SW 1271 (cell line): ENCODE measurements at places on chromosomes 12 and 14.

GRCh38 chr14:21626491-21627230 is 8.1 kb downstream of the OR10G2 start:
- DNase-seq: no peak

- no peak for DNase-seq
Measured at GRCh38 chr12:3182426-3182825, 105.2 kb downstream of the TSPAN9 start.

DNA sequence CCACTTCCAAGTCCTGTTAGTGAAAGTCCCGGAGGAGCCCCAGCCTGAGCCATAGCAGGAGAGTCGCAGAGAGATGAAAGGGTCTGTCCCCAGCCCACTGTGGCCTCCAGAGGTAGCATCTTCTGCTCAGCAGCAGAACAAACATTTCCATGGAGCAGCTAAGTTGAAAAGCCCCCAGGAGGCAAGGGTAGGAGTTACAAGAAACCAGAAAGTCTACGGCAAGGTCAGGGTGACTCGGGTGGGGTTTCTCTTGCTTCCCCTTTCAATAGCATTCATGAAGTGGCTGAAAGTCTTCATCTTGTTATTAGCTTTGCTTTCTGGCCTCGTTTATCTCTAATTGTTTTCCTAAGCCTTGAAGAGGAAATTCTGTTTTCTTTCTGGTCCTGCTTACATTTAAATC is 151.2 kb upstream of the DIO3 start:
- no peak for DNase-seq

DNA sequence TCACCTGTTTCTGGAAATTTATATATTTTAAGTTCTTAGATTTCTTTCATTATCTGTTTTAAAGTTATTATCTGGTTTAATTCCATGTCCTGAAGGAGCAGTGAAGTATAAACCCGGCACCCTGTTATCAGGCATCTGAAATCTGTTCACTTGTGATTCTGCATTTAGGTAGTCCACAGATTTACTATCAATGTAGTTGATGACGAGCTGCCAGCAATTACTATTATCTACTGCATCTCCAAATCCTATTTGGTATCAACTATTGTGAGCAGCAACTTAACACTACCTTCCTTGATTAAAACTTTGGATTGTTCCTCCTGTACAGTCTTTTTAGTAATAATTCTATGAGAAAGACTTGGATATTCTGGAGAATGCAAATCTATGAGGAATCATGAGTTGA is 36.1 kb downstream of the PRORP start:
- no peak for DNase-seq

DNA sequence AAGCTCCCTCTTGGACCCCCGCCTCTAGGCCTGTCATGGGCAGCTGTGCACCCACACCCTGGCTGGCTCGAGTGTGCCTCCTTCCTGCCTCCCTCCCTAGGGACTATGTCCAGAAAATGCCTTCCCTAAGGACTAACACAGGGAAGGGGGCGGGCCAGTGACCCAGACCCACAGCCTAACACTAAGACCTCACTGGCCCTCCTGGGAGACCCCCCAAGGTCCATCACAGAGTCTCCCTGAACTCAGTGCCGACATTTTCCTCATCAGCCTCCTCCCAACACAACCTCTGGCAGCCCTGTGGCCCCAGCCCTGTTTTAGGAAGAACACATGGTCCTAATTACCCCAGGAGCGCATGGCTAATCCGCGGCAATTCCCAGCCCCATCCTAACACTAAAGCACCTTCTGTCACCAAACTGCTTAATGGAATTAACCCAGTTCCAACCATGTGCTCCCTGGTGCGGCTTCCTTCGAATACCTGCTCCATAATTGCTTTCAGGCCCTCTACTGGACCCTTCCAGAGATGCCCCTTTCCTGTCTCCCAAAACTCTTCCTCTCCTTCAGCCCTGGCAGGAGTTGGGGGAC is 5.6 kb downstream of the MSI1 start:
- no peak for DNase-seq

- DNase-seq: peak; percentile 49
Measured at GRCh38 chr14:23569443-23570151, 2.0 kb upstream of the AP1G2 start.

DNA sequence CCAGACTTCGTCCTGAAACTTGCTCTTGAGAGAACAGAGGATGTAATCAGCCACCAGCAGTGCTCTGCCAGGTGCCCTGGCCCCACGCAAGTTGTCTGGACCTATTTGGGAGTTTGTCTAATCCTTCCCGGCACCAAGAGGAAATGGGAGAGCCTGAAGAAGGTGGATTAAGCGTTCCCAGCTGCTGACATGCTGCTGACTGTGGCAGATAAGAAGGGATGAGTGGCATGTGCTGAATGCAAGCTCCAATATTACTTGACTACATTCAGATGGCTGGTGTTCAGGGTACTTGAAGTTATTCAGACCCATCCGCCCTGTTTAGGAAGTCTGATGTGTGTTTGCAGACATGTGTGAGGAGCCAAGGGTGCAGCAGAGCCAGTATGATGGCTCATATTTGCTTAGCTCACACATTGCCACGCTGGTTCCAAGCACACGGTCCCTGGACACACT is 440.6 kb upstream of the CCDC196 start:
- no peak for DNase-seq

- DNase-seq: no peak
Measured at GRCh38 chr12:581321-581720, 81.9 kb downstream of the NINJ2 start.

DNA sequence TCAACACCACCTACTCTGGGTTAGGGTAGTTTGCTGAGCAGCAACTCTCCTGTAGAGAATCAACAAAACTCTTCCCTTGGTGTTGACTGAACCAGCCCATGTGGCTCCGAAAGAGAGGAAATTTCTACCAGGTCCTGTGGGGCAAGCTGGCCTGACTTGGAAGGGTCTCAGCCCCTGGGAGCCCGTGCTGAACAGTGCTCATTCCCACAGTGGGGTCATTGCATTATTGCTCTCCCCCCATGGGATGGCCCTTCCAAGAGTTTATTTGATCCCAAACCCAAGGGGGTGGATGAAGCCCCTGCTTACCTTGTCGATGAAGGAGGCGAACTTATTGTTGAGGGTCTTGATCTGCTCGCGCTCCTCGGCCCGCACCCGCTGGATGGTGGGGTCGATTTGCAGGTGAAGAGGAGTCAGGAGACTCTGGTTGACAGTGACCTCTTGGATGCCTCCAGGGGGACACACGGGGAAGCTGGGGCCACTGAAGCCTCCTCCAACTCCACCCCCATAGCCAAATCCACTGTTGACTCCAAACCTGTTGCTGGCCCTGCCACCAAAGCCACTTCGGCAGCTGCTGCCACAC is 580 bp downstream of the KRT75 start:
- DNase-seq: no peak

DNA sequence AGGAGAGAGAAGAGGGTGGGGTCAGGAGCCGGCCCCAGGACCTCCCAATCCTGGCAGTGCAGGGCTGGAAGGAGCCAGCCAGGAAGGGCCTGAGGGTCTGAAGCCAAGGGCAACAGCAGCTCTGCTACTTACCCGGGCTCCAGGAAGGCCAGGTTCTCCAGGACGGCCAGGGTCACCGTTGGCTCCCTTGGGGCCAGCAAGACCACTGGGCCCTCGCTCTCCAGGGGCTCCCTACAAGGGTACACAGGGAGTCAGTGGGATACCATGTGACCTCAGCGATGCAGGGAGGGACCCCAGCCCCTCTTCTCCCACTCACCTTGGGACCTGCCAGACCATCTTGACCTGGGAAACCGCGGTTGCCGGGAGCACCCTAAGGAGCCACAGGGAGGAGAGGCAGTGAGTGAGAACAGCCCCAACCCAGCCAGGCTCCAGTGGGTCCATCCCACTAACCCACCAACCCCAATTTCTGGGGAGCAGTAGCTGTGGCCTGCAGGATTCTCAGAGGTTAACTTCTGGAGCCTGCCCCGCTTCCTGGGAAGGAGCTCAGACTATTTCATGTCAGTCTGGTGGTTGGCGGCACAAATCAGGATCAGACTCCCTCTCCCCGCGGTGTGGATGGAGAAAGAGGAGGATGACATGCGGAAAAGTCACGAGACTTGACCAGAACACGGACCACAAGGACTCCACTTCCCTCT is 18.5 kb downstream of the COL2A1 start:
- no peak for DNase-seq

- DNase-seq: no peak
Measured at GRCh38 chr12:66143868-66144267, 13.3 kb upstream of the LLPH start.

DNA sequence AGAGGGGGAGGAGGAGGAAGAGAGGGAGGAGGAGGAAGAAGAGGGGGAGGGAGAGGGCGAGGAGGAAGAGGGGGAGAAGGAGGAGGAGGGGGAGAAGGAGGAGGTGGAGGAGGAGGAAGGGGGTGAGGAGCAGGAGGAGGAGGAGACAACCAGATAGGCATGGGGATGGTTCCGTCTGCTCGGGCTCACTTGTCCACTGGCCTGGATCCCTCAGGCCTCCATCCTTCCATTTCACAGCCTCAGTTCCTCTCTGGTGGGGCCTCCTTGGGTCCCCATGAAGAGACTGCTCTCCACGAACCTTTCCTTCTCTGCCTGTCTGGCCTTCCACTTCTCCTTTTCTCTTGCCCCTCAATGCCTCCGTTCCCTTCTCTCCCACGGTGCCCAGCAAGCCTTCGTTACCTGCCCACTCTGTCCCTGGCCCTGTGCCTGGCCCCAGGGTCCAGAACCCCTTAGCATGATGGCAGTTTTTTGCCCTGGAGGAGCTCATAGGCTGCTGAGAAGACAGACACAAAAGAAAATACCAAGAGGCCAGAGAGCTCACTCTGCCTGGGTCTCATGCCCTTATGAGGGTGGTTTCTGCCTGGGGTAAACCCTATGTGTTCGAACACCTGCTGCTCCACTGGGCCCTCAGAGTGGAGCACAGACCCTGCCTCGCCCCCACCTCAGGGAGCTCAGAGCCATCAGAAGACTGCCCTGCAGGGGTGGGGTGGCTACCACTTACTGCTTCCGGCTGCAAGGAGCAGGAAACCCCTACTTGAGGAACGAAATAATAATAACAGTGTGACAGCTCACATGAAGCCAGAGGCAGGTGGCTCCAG is 11.7 kb upstream of the CACNA2D4 start:
- no peak for DNase-seq

DNA sequence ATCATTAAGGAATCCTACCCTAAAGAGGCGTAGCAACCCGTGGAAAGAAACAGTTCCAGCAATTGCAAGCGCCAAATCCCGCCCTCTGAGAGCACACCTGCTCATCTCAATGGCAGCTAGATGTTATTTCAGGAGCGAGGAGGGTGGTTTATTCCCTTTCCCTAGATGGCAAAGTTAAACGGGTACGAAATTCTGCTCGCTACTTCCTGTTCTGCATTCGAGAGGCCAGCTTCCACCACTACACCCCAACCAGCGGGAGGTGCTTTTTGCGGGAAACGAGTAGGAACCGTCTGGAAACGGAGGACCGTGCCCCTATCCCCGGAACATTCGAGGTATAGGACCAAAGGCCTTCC is 536 bp downstream of the VPS29 start:
- peak; percentile 67 for DNase-seq

- DNase-seq: no peak
Measured at GRCh38 chr12:53947743-53948142, 7.0 kb upstream of the HOXC12 start.

- DNase-seq: no peak
Measured at GRCh38 chr12:3107071-3107583, 29.9 kb downstream of the TSPAN9 start.

- DNase-seq: no peak
Measured at GRCh38 chr12:19382111-19382526, 57.2 kb upstream of the AEBP2 start.

DNA sequence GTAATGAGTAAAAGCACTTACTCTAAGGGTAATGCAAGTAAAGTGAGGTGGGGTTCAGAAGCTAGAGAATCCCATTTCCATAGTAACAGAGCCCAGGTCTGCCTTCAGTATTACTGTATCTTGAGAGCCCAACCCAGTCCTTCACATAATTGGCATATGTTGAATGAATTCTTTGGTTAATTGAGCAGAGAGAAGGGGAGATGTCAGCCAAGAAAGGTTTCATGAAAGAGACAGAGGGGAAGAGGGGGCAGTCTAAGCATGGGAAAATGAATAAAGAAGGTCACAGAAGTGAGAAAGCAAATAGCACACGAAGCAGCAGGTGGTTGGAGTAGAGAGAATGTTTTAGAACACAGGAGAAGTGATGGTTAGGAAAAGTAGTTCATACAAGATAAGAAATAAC is 371.1 kb downstream of the SEC23A start:
- no peak for DNase-seq

GRCh38 chr12:120688527-120689071 is 1.6 kb downstream of the MLEC start:
- no peak for DNase-seq

DNA sequence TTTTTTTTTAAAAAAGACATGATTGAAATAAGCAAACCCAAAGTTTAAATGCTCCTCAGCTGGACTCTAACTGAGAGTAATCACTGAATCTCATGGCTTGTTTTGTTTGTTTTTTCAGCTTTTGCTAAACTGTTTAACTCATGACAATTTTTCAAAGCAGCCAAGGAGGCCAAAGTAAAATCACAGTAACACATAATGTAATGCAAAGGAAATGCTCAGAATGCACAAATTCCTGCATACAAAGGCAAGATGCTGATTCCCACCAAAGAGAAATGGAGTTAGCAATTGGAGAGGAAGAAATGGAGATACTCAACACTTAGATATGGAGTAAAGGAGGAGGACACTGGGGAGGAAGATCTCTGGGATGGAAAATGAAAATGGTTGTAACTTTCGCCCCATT is 126.2 kb upstream of the SOX5 start:
- no peak for DNase-seq
